ENCODE measurements at places on chromosomes 3 and 15. TPM values are rescaled to one million over a fixed set of nuclear protein-coding genes. Genes with fewer than 3 reads are reported as not detected.

GRCh38 chr15:27535445-27536129 lies 563.5 kb downstream of the OCA2 start:
- DNase-seq = no peak
- no peaks in the 10 kb centered on the region for H3K27me3 ChIP-seq
- no peaks in the 10 kb centered on the region for H3K4me1 ChIP-seq
- no peaks in the 10 kb centered on the region for H3K36me3 ChIP-seq
- H3K27ac ChIP-seq = no peak overlapping the region

GRCh38 chr15:54046093-54046492 lies 67.9 kb downstream of the UNC13C start:
- H3K4me3 ChIP-seq = no peak overlapping the region
- no peak overlapping the region for H3K27ac ChIP-seq
- DNase-seq = no peak
- H3K4me1 ChIP-seq = no peaks in the 10 kb centered on the region
- no peaks in the 10 kb centered on the region for H3K27me3 ChIP-seq

GRCh38 chr15:68056097-68056865 lies 2.2 kb downstream of the PIAS1 start:
- no peaks in the 10 kb centered on the region for H3K36me3 ChIP-seq
- H3K27me3 ChIP-seq = no peaks in the 10 kb centered on the region
- H3K4me1 ChIP-seq = peaks cover 19% of the 10 kb centered on the region
- no peak overlapping the region for H3K27ac ChIP-seq

GRCh38 chr3:69085833-69086722 lies 1.3 kb downstream of the ARL6IP5 start:
- H3K36me3 ChIP-seq = no peaks in the 10 kb centered on the region
- DNase-seq = peak; percentile 94
- peak overlapping the region; percentile 93 for H3K4me3 ChIP-seq
- H3K27ac ChIP-seq = peak overlapping the region; percentile 98

DNA sequence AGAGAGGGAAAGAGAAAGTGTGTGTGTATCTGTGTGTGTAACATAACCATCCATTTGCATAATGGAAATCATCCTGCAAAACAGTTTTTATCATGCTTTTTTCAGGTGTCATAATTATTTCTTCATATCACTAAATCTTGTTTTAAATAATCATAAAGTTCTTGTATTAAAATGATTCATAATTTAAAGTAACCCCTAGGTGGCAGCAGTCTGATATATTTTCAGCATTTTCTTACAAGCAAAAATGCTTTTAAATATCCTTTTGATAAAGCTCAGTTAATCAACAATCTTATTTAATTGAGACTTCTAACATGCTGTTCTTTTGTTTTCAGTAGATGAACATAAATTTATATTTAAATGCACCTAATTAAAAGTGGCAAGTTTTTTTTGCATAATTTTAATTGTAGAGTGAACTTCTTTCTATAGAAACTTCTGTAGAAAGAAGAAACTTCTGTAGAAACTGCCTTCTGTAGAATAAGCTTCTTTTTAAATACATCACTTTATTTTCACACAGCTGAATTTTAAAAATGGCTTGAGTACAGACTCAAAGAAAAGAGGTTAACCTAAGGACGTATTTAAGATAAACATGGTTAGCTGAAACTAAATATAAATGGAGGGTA lies 72.5 kb downstream of the OPA1 start:
- H3K4me3 ChIP-seq = no peak overlapping the region
- H3K36me3 ChIP-seq = peaks cover 40% of the 10 kb centered on the region
- DNase-seq = peak; percentile 59
- no peaks in the 10 kb centered on the region for H3K4me1 ChIP-seq
- no peaks in the 10 kb centered on the region for H3K27me3 ChIP-seq

DNA sequence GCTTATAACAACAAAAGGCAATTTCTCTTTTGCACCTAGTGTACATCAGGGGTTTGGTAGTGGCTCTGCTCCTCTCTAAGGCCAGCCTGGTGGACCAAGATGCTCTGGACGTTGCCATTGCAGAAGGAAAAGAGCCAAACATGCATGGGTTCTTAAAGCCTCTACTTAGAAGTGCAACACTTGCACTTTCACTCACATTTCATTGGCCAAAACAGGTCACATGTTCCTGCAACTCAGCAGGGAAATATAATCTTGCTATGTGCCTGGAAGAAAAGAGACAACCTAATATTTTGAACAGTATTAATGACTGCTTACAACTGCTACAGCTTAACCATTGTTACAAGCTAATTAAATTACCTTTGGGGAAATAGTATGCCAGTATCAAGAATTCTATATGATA lies 182.9 kb downstream of the IL5RA start:
- H3K36me3 ChIP-seq = no peaks in the 10 kb centered on the region
- no peak for DNase-seq
- no peaks in the 10 kb centered on the region for H3K27me3 ChIP-seq
- H3K4me3 ChIP-seq = no peak overlapping the region

GRCh38 chr3:132911741-132912415 lies 126.3 kb upstream of the TMEM108 start:
- H3K27me3 ChIP-seq = no peaks in the 10 kb centered on the region
- no peak overlapping the region for H3K27ac ChIP-seq
- peak; percentile 24 for DNase-seq
- H3K36me3 ChIP-seq = no peaks in the 10 kb centered on the region
- H3K4me1 ChIP-seq = no peaks in the 10 kb centered on the region

DNA sequence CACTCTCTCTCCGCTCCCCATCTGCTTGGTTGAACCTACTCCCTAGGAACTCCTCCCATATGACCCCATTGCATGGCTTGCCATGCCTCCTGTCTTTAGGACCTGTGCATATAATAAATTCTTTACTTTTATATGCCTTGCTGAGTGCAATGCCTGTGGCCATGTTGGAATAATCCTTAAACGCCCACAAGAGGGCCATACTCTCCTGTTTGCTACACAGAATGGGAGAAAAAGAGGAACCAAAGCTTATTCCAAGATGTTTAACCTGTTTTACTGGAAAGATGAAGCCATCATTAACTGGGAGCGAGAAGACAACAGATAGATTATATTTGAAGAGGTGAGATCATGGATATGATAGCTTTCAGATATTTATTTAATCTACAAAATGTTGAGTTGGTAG lies 1097.8 kb downstream of the NAALADL2 start:
- H3K27me3 ChIP-seq = no peaks in the 10 kb centered on the region
- no peak overlapping the region for H3K4me3 ChIP-seq
- H3K36me3 ChIP-seq = no peaks in the 10 kb centered on the region
- DNase-seq = peak; percentile 43

GRCh38 chr3:52440249-52440551 lies 4.7 kb downstream of the SEMA3G start:
- no peak for DNase-seq
- no peaks in the 10 kb centered on the region for H3K36me3 ChIP-seq
- no peaks in the 10 kb centered on the region for H3K27me3 ChIP-seq
- H3K27ac ChIP-seq = no peak overlapping the region
- H3K4me1 ChIP-seq = peaks cover 8% of the 10 kb centered on the region

MYRIP gene
- 0.32 TPM for total RNA-seq

DNA sequence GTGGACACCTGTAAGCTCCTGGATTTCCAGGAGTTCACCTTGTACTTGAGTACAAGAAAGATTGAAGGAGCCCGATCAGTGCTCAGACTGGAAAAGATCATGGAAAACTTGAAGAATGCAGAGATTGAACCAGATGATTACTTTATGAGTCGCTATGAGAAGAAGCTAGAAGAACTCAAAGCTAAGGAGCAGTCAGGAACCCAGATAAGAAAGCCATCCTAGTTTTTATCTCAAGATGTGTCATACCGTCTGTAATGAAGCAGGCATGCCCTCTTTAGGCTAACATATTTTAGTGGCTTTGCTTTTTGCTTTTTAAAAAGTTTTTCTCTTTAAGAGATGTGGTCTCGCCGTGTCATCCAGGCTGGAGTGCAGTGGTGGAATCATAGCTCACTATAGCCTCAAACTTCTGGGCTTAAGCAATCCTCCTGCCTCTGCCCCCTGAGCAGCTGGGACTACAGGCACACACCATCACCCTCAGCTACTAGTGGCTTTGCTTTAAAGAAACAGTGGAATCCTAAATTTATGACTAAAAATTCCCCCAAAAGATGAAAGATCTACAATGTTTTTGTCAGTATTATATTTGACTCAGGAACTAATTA lies 28.1 kb downstream of the EXOG start:
- H3K4me1 ChIP-seq = peaks cover 2% of the 10 kb centered on the region
- H3K36me3 ChIP-seq = 0 out of 2 replicates have a peak, but pooled peaks cover 9% of the 10 kb centered on the region
- DNase-seq = peak; percentile 40
- no peaks in the 10 kb centered on the region for H3K27me3 ChIP-seq
- H3K27ac ChIP-seq = no peak overlapping the region

GRCh38 chr3:193387596-193387995 lies 9.0 kb upstream of the ATP13A5 start:
- no peaks in the 10 kb centered on the region for H3K27me3 ChIP-seq
- no peak overlapping the region for H3K27ac ChIP-seq
- H3K4me1 ChIP-seq = no peaks in the 10 kb centered on the region
- no peaks in the 10 kb centered on the region for H3K36me3 ChIP-seq
- H3K4me3 ChIP-seq = no peak overlapping the region

DNA sequence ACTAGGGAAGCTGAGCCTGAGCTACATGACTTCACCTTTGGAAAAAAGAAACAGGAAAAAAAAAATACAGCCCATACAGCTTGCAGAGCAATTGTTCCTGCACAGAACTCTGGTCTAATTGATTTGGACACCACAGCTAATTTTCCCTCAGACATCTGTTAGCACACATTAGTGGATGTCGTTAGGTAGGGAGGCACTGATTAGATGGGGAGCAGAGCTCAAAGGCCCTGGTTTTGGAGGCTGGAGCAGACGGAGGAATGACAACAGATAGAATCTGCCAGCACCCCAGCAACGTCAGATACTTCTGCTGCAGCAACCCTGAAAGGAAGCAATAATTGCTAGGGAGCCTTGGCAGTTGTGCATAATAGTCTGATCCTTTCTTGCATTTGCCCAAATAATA lies 398.9 kb downstream of the LSAMP start:
- no peaks in the 10 kb centered on the region for H3K36me3 ChIP-seq
- no peak for DNase-seq
- no peak overlapping the region for H3K4me3 ChIP-seq
- no peaks in the 10 kb centered on the region for H3K4me1 ChIP-seq
- no peaks in the 10 kb centered on the region for H3K27me3 ChIP-seq
- H3K27ac ChIP-seq = no peak overlapping the region

DNA sequence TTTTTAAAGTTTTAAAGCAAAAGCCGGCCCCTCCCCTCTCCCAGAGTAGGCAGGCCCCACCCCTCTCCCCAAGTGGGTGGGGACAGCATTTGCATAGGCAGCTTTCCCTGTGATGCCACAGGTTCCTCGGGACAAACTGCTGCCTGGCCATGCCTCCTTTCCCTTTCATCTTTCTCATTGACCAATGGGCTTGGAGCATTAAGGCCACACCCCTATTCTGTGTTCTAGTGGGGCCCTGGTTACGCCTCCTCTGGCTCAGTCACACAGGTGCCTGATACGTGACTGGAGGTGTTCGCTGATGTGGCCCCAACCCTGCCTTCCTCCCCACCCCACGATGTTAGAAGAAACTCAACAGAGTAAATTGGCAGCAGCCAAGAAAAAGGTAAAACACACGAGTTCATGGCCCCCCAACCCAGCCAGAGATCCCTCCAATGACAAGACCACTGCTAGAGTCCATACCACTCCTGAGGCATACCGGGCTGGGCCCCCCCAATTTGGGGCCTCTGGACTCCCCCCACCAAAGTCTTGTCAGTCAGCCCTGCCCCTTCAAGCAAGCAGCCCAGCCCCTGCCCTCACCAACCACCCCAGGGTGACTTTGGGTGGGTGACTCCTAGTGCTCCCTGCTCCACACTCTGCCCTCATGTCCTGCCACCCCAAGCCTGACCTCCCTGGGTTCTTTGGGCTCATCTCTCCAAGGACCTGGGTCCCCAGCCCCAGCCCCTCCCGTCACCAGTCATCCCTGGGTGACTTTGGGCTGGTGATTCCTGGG lies 62.8 kb upstream of the CSPG4 start:
- no peak overlapping the region for H3K4me3 ChIP-seq
- H3K27ac ChIP-seq = no peak overlapping the region
- H3K36me3 ChIP-seq = no peaks in the 10 kb centered on the region
- H3K27me3 ChIP-seq = peaks cover 8% of the 10 kb centered on the region

GATA2 gene
- total RNA-seq = 28.6 TPM

GRCh38 chr15:70140025-70140542 lies 42.4 kb upstream of the TLE3 start:
- H3K36me3 ChIP-seq = no peaks in the 10 kb centered on the region
- no peaks in the 10 kb centered on the region for H3K4me1 ChIP-seq
- DNase-seq = no peak
- H3K4me3 ChIP-seq = no peak overlapping the region
- no peak overlapping the region for H3K27ac ChIP-seq
